ENCODE measurements at places on chromosomes 3 and 15.
A peak's percentile ranks its signal among the peaks of the same experiment; 100 is the strongest.

DNA sequence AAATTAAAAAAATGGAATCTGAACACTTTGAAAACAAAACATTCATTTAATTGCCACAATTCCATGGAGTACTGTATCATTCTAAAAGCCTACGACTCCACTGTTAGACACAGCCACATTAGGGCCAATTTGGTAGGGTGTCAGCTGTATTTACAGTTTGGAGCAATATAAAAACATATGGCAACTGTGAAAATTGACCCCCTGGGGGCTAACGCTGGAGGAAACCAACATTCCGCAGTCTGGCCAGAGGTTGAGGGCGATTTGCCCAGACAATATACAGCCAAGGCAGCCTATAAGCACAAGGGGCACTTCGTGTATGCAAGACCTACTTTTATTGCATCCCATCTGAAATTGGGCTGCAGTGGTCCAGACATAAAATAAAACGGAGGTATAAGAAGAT lies 476.5 kb upstream of the WNT5A start:
- DNase-seq, result no peak

- DNase-seq, result peak; percentile 76
Measured at GRCh38 chr15:67413770-67414390, 107.1 kb upstream of the C15orf61 start.

GRCh38 chr15:98692213-98692612 lies 43.9 kb downstream of the IGF1R start:
- DNase-seq, result no peak

DNA sequence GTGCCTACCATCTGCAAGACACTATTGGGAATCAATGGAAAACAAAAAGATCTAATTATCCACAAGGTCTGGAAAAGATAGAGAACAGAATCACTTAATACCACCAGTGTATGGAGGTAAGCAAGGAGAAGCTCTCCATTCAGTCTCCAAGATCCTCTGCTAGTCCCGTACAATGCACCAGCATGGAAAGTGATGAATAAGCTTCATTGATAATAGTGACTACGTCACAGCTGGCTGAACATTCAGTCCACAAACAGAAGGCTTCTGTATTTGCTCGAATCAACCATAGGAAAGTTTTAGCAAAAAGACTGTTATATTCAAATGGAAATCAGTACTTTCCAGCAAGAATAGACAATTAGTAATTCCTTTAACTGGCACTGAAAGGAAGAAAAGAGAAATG lies 42.9 kb downstream of the IGSF11 start:
- no peak for DNase-seq

GRCh38 chr3:38359038-38359437 lies 12.5 kb downstream of the XYLB start:
- no peak for DNase-seq

GRCh38 chr3:72848703-72849081 lies 447 bp upstream of the SHQ1 start:
- no peak for DNase-seq

DNA sequence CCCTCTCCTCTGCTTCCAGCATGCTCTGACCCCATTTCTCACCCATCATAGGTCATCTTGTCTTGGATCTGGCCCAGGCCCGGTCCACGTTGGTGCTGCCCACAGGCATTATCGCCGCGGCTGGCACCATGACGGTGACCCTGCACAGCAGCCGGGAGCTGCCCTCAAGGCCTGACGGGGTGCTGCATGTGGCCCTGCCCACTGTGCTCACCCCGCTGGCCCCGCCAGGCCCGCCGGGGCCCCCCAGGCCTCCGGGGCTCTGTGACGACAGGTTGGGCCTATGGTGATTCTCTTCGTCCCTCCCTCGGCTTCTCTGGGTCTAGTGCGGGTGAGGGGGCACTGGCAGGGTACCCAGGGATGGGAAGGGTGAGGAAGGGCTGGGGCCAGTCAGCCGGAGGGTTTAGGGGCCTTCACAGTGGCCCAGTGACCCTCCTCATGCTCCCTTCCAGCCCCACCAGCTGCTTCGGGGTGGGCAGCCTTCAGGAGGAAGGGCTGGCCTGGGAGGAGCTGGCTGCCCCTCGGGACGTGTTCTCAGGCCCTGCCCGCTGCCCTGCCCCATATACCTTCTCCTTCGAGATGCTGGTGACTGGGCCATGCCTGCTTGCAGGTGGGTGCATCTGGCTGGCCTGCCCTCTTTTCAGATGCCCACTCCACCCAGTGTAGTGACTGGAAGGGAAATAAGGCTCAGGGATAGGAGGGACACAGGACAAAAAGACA lies 3.9 kb downstream of the VWA5B2 start:
- no peak for DNase-seq

DNA sequence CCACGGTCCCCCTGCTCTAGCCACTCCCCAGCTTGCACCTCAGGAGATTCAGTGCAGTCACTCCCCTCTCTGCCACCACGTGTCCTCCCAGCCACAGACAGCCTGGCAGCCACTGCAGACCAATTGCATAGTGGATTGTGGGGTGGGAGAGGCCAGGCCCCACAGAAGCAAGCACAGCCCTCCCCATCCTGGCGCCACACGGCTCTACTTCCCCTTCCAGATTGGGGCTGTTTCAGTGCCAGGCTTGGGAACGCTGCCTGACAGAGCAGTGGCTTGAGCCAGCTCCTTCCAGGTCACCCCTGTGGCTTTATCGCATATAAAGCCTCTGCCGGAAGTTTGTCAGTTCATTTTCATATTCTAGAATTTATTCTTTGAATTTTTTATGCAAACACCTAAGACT lies 90.7 kb downstream of the TMEM266 start:
- peak; percentile 88 for DNase-seq

DNA sequence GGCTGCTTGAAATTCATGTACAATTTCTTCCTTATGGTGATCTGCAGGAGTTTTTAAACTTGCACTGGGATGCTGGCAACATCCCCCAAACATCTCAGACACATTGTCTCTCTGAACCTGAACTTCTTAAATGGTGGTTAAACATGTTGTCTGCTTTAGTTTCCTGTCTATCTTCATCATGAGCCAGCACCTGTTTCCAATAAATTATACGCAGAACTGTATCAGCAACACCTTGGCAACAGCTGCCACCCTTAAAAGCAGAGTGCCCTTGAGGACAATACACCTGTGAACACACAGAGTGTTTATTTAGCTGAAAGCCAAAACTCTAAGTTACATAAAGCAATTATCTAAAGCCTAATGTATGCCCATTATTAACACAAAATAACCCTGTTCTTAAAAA lies 242.9 kb downstream of the WNT5A start:
- DNase-seq, result no peak

- no peak for DNase-seq
Measured at GRCh38 chr3:193520738-193521137, 34.0 kb downstream of the ATP13A4 start.

DNA sequence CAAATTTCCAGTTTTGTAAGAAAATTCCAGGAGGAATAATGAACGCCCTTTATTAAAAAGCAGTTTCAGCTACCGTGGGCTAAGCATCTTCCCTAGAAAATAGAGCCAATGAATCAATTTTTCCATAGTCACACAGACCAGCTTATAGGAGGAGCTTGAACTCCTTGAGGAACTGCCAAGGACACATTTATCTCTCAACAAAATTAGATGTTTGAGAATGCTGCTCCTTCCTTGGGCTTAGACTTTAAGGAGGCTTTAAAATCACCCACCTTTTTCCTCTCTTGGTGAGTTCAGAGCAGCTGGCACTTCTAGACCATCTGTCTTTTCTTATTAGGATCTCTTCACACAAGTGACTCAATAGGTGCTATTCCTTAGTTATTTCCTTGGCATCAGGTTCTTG lies 588.0 kb downstream of the SQOR start:
- no peak for DNase-seq

GRCh38 chr3:160001850-160002623 lies 13.4 kb downstream of the IL12A start:
- no peak for DNase-seq

- DNase-seq, result peak; percentile 67
Measured at GRCh38 chr15:82680200-82681102, 29.2 kb downstream of the AP3B2 start.

GRCh38 chr15:98668566-98669308 lies 20.4 kb downstream of the IGF1R start:
- DNase-seq, result peak; percentile 32

DNA sequence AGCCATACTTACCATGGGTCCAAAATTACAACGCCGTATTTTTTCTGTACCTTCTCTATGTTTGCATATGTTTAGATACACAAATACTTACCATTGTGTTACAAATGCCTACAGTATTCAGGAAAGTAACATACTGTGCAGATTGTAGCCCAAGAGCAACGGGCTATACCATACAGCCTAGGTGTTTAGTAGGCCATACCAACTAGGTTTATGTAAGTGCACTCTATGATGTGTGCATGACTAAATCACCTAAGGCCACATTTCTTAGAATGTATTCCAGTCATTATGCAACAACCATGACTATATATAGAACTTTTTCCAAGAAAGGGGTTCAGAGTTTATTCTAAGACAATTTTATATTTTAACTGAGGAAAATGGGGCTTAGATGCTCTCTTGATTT lies 411.7 kb downstream of the MAGI1 start:
- no peak for DNase-seq

- DNase-seq, result peak; percentile 69
Measured at GRCh38 chr15:64845183-64845611, 3.5 kb downstream of the PLEKHO2 start.

DNA sequence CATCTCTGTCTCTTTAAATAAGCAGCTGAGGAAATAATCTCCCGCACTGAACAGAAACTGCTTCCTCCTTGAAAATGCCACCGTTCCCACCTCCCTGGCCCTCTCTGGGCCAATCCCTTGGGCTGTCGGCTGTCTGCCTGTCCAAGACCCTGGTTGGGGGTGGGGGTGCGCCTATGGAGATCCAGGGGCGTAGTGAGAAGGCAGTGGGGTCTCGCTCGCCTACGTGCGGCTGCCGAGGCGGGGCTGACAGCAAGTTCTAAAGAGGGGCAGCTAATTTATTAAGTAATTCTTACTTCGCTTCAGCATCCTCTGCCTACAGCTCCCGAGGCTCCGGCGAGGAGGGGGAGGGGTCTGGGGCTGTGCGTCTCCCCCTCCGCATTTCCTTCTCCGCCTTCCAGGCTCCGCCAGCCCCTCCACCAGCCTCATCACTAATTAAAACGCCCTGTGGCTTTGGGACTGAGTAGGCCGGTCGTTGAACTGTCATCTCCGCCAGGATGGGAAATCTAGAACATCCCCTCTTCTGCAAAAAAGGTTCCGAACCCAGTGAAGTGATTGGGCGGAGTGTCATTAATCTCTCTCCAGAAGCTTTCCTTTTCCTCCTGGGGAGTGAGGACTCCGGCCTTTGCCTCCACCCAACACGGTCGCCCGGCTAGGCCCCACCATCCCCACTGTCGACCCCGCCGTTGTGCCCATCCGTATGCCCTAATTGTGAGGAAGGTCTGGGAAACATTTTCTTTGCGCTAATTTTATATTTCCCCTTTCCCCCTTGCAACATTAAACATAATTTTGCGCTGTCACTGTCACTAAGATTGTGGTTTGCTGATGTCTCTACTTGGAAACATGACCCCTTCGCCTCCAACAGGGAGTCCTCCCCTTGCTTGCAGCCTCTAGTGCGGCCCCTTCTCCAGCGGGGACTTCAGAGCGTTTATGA lies 16.9 kb downstream of the NR2F2 start:
- no peak for DNase-seq

- no peak for DNase-seq
Measured at GRCh38 chr3:14317057-14317553, 85.3 kb upstream of the SLC6A6 start.

DNA sequence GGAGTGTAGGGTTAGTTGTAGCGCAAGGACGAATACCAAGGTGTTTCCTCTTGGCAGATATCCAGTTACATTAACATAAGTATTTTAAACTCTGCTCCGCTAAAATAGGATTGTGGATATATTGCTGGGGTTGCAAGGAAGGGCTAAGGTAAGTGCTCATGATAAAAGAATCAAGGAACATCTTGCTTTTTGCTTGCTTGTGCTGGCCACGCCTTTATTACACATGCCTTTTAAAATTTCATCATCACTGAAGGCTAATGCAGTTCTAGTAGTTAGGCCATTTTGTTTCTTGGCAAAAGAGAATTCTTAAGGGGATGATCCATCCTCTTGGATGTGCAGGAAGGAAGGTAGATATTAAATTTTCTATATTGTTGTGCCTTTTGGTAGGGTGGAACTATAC lies 415.6 kb upstream of the TPM1 start:
- no peak for DNase-seq

GRCh38 chr3:47475029-47475569 lies 642 bp downstream of the SCAP start:
- peak; percentile 55 for DNase-seq

GRCh38 chr3:125166599-125167136 lies 45.9 kb downstream of the SLC12A8 start:
- DNase-seq, result no peak

DNA sequence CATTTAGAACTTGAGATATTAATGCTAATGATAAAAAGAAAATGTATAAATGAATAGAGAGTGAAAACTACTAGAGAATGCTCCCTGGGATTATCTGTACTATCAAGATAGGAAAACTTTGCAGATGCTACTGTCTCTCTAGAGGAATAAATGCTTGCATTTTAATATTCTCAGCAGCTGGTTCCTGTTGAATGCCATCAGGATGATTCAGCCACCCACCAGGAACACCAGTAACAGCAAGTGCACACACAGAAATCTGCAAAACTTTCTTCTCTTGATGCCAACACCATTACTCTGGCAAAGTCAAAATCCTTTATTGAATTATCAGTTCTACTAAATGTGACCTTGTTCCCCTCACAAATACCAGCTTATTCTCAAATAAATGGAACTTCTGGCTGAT lies 148.4 kb downstream of the TIGIT start:
- no peak for DNase-seq

DNA sequence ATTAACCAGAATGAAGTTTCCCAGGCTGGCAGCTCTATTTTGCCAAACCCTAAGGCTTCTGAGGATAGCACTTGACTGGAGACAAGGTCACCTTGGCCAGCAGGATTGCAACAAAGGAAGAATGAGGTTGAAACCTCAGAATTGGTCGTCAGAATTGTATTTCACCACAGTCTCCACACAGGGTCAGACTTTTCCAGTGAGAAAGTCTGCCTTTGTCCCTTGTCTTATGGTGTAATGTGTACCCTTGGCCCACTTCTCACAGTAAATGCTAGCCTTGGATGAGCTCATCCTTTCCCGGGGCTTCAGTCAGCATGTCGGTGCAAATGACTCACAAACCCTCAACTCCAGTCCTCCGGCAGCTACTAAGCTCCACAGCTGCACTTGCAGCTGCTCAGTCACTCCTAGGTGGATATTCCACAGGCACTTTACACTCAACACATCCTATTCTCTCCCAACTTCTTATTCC lies 19.7 kb downstream of the SSR3 start:
- DNase-seq, result peak; percentile 50
